ENCODE measurements at places on chromosomes 3 and 15. TPM values are rescaled to one million over a fixed set of nuclear protein-coding genes. Genes with fewer than 3 reads are reported as not detected.

GHRL gene
- not detected for total RNA-seq

HESX1 gene
- total RNA-seq: 1.7 TPM

RAB43 gene
- 2.5 TPM for total RNA-seq

UBAP1L gene
- 0.59 TPM for total RNA-seq

FEZF2 gene
- total RNA-seq: not detected

CPNE9 gene
- total RNA-seq: 0.06 TPM

COLQ gene
- total RNA-seq: 0.18 TPM

IQCH gene
- 3.2 TPM for total RNA-seq

- peak; percentile 34 for DNase-seq
Measured at GRCh38 chr3:3800080-3800455, 837 bp downstream of the LRRN1 start.

- DNase-seq: no peak
Measured at GRCh38 chr3:135528413-135529015, 437.0 kb upstream of the PPP2R3A start.

DNA sequence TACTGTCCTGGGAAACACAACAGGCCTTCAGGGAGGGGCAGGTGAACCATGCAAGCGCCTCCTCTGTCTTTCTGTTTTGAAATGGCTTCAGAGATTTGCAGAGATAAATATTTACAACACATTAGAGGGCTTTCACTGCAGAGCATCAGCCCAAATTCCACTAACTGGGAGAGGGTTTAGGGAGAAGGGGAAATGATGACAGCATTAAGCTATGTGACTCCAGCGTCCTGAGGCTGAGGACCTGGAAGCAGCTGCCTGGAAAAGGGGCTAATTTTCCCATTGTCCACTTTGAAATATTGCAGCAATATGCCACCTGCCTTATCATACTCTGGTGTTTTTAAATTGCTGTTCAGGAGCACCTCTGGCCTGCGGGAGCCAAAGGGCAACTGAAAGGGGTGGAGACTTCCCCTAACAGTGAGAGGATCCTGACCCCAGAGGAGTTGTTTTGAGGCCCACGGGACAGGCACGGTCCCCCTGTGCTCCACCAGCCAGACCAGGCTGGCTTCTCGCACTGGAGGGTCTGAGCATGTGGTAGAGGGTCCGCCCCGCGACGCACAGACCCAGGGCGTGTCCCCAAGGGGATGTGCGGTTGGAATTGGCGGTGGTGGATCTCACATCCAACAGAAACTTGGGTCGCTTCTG is 110.6 kb downstream of the XXYLT1 start:
- peak; percentile 54 for DNase-seq

DNA sequence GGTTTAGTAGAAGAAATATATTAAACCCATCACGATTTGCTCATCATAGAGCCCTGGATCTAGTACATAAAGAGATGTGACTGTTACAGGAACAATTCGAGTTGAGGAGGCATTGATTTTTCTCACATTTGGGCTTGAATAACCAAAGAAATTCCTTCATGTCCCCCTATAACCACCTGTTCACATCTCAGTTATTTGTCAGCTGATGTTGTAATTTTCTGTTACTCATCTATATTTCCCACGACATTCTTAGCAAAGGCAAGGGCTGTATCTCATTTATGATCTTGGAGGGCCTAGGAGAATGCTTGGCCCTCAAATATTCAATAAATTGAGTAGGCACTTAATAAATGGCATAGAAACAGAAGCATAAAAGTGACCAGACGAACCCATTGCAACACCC is 36.4 kb upstream of the GYG1 start:
- no peak for DNase-seq

DNA sequence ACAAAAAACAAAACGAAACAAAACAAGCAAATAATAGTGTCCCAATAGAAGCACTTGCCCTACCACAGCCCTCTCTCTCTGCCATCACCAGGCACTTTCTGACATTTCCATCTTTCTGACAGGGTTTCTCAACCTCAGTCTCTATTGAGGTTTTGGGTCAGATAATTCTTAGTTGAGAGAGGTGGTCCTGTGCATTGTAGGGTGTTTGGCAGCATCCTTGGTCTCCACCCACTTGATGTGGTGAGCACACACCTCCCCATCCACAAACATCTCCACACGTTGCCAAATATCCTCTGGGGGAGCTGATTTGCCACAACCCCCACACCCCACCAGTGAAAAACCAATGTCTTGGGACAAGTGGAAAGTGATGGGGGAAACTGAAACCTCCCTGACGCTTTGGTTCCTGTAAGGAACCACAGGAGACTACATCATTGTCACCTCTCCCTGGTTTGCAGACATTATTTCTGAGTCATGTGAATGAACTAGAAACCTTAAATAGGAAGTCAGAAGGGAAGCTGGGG is 733.7 kb upstream of the CFAP20DC start:
- no peak for DNase-seq

- DNase-seq: no peak
Measured at GRCh38 chr3:45489730-45490309, 101.4 kb downstream of the LARS2 start.

- DNase-seq: no peak
Measured at GRCh38 chr3:110821586-110821985, 250.0 kb upstream of the NECTIN3 start.

DNA sequence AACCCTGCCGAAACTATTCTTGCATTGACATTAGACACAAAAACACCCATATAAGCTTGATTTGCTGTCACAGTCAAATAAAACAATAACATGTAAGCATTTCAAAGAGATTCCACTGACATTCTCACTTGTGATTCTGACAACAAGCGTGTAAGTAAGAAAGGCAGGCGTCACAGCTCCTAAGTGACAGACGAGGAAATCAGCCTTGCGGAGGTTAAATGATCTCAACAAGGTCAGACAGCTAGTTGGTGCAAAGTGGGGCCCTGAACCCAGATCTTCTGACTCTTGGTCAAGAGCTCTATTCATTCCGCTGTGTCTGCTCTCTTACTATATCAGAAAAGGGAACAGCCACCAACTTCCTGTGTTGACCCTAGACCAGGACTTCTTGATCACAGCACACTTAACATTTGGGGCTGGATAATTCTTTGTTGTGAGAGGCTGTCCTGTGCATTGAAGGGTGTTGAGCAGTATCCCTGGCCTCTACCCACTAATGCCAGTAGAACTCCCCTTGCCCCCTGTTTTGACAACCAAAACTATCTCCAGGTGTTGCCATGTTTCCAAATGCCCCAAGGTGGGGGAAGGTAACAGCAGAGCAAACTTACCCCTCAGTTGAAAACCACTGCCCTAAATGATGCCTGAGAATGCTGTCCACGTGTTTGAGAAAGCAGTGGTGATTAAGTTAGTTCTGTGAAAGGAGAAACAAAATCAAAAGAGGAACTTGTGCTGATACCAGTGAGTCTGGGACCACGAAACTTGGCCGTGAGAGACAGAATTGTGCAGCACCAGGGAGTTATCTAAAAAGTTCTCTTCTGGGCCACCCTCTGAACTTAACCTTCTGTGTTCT is 86.1 kb downstream of the LIPC start:
- DNase-seq: no peak

DNA sequence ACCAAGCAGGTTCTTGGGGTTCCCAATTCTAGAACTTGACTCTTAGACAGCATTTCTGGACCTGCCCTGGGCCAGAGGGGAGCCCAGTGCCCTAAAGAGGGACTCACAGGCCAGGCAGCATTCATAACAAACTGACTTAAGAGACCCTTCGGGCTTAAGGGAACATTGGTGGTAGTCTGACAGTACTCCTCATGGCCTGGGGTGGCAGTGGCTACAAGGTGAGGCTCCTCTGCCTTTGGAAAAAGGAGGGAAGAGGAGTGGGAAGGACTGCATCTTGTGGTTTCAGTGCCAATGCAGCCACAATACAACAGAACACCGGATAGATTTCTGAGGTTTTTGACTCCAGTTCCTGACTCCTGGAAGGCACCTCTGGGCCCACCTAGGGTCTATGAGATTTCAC is 172.2 kb upstream of the STRIT1 start:
- no peak for DNase-seq

DNA sequence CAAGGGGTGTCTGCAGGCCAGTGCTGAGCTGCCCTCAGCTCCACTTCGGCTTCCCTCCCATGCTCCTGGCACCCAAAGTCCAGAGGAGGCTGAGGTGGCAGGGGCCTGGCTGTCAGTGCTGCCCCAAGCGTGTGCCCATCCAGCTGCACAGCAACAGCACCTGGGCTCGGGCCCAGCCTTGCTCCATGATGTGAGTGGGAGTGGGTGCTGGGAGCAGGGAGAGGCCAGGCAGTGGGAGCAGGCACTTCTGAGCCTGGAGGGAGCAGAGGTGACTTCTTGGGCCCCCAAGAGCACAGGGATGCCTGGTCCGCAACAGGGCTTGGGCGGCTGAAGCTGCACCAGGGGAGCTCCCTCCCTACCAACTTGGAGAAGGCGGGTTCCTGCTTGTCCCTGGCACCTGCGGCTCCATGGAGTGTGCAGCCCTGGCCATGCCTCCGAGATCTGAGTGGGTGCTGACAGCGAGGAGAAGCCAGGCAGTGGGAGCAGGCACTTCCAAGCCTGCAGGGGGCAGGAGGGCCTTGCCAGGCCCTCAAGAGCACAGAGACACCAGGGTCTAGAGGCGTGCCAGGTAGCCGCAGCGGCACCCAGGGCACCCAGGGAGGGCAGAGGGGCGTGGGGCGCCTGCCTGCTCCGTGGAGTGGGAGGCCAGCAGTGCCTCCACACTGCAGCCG is 366.7 kb upstream of the SGO1 start:
- no peak for DNase-seq

GRCh38 chr3:45486926-45487325 is 98.5 kb downstream of the LARS2 start:
- DNase-seq: no peak

DNA sequence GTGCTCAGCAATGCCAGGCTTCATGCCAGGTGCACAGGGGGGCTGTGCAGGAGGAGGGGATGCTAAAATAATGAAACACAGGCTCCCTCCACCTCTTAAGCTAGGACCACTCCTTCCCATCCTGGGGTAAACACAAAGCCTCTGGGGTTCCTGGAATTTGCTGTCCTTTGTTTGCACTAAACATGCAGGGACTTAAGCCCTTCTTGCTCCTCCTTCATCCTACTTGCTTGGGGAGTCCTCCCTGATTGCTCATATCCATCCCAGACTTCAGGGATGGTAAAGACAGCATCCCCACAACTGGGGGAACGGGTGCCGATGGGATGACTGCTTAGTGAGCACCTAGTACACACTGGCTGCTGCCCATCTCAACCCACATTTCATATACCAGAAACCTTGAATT is 5.1 kb downstream of the LINGO1 start:
- DNase-seq: no peak

DNA sequence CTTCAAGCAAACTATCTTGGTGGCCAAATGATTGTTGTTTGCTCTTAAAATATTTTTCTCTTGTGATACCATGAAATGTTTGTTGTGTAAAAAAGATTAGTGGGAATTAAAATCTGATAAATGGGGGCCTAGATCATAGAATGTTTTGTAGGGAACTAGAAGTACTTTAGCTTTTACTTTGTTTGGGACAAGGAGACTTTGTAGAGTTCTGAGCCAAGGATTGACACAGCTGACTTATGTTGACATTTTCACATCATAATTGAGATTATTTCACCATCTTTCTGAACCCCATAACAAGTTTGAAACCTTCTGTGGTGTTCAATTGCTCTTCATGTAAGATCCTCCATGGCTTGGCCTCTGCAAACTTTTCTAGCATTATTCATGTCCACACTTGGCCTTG is 235.4 kb downstream of the NLGN1 start:
- no peak for DNase-seq

GRCh38 chr3:55271549-55271948 is 215.6 kb downstream of the WNT5A start:
- DNase-seq: no peak

DNA sequence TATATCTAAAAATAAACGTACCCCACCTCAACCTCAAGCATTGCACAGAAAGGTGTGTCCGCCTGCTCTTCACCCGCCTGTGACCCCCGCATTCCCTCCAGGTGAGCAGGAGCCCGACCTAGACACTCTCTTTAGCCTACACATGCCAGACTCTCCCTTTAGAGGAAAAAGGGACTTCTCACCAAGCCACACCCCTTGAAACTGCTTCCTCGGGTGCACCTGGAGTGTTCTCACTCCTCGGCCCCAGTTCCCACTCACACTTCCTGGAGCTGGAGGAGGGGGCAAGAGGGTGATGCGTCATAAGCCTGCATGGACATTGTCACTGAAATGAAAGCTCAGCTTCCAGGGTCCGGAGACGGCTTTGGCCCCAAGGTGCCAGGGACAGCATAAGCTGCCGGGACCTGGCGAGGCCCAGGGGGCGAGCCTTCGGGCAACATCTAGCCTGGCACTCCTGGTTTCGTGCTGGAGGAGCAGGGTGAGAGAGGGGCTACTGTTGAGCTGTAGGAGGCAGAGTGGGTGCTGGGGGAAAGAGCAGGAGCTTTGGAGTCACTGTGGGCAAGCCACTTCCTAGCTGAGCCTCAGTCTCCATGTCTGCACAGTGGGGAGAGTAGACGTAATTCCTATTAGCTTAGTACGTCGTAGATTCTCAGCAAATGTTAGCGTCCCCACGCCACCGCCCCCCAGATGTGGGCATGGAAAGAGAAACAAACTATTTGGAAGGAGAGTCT is 9.8 kb upstream of the MUC4 start:
- DNase-seq: no peak

GRCh38 chr15:101799665-101800064 is 3.6 kb upstream of the OR4F6 start:
- DNase-seq: no peak

DNA sequence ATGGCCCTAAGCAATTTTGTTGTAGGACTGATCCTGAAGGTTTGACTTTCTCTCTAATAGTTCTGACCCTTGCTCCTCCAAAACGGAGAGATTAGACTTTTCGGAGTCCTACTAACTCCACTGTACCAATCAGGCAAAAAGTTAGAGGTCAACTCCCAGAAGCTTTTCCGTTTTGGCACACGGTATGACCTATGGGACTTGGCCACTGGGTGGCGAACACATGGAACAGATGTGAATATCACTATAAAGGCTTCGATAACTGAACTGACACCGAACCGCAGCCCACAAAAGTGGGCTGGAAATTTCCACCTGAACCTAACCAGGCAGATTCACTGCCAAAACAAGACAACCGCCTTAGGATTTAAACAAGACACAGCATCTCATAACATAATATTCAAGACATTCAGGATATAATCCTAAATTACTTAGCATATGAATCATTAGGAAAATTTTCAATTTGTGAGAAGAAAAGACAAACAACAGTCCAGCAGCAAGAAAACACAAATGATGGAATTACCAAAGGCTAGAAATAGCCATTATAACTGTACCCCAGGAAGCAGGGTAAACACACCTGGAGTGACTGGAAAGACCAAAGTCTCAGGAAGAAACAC is 12.2 kb upstream of the TM2D3 start:
- no peak for DNase-seq

GRCh38 chr3:42175386-42176240 is 84.5 kb downstream of the TRAK1 start:
- DNase-seq: no peak

Data from SJCRH30 (cell line).